ENCODE measurements at places on chromosomes 2 and 18. TPM values are rescaled to one million over a fixed set of nuclear protein-coding genes. Genes with fewer than 3 reads are reported as not detected.

- no peak for DNase-seq
Observed at GRCh38 chr18:58992301-58993231, 127.9 kb downstream of the ZNF532 start.

Gene CTAGE1
- not detected for total RNA-seq

DNA sequence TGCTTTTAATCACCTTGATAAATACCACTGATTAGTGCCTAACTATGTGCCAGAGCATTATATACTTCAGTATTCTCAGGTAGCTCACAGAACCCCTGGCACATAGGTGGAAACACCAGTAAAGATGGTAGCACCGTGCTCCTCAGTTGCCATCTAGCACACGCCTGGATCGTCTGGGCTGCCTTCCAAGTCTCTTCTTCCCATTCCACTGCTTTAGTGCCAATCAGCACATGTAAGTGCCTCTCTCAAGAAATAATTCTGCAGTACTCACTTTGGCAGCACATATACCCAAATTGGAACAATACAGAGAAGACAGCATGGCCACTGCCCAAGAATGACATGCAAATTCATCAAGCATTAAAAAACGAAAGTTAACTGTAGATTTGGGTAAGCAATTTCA lies 13.0 kb downstream of the POLR2D start:
- DNase-seq = no peak

DNA sequence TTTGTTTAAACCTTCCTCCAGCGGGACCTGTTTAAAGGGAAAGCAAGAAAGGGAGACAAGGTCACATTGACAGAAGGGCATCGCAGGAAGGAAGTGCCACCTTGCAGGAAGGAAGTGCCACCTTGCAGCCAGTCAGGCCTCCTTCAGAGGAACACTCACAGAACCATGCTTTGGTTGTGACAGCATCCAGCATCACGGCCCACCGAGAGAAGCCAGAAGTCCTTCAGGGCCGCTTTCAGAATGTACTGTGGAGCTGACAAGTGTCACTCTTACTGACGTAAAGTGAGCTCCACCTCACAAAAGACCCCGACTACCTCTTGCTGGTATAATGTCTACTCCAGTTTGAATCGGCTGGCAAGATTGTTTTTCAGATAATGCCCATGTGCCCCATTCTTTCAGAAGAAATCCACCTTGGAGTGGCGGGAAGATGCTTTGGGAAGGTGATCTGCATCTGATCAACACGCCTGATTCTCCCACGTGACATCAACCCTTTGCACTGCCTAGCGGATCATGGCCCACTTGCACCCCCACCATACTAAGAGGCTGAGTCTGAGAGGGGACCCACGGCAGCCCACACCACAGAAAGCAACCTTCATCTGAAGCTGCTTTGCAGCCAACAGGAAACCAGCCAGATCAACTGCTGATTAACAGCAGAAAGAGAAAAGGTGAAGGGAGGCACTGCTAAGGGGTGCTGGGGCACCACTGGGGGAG lies 99.8 kb downstream of the UXS1 start:
- no peak for DNase-seq

DNA sequence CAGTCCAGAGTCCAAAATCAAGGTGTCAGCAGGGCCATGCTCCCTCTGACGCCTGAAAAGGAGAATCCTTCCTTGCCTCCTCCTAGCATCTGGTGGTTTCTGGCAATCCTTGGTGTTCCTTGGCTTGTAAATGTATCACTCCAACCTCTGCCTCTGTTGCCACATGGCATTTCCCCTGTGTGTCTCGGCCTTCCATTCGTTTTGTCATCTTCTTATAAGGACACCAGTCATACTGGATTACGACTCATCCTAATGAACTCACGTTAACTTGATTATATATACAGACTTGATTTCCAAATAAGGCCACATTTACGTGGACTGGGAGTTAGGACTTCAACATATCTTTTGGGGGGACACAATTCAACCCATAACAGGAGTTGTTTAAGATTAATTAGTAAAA lies 15.8 kb downstream of the PMAIP1 start:
- DNase-seq = no peak

GRCh38 chr2:60007671-60008070 lies 545.8 kb downstream of the BCL11A start:
- DNase-seq = no peak

- no peak for DNase-seq
Observed at GRCh38 chr18:715626-716025, 3.2 kb upstream of the ENOSF1 start.

- no peak for DNase-seq
Observed at GRCh38 chr2:8271461-8271860, 410.4 kb upstream of the ID2 start.

Gene COLEC11
- 1.1 TPM for total RNA-seq

Gene ITGAV
- total RNA-seq = 0.48 TPM

Gene AMER3
- total RNA-seq = not detected

Gene B4GALT6
- 16.4 TPM for total RNA-seq

Gene ANKRD30B
- total RNA-seq = not detected

Gene BOLL
- total RNA-seq = not detected

- DNase-seq = no peak
Observed at GRCh38 chr2:234448506-234449184, 48.2 kb downstream of the ARL4C start.

- DNase-seq = peak; percentile 53
Observed at GRCh38 chr2:153519257-153519875, 40.8 kb upstream of the RPRM start.

Gene TDRD15
- total RNA-seq = not detected

GRCh38 chr18:10455726-10456453 lies 1.5 kb downstream of the APCDD1 start:
- DNase-seq = no peak

GRCh38 chr2:27756544-27757498 lies 14.7 kb upstream of the MRPL33 start:
- DNase-seq = no peak

GRCh38 chr18:25038261-25038660 lies 313.7 kb downstream of the ZNF521 start:
- no peak for DNase-seq

GRCh38 chr2:86044045-86044444 lies 61.6 kb downstream of the POLR1A start:
- no peak for DNase-seq

DNA sequence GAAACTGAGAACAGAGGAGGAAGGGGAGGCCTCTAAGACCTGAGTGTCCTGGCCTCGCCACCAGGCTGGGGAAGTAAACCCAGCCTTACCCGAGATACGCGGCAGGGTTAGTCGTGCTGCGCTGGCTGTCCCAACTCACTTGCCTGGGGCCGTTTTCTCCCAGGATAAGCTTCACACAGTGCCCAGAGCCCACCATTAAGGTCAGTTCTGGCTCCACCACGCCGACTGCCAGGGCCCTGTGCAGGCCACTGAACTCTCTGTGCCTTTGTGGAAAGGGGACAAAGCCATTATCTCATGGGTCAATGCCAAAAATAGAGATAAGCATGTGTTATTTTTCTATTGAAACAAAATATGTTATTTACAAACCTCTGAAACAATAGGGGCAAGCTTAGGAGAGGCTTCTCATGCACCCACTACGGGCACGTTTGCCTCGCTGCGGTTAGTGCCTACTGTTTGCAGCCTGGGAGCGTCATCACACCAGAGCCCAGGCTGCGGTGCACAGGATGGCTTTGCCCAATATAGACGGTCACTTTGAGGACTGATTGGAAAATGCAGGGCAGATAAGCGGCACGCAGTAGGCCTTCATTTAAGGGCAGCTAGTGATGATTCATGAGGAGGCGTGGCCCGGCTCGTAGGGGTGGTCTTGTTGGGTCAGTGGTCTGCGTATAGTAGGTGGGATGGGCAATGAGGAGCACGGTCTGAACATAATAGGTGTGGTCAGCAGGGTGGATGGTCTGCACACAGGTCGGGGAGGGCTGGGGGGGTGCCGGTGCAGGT lies 242.1 kb downstream of the GLI2 start:
- DNase-seq = no peak

DNA sequence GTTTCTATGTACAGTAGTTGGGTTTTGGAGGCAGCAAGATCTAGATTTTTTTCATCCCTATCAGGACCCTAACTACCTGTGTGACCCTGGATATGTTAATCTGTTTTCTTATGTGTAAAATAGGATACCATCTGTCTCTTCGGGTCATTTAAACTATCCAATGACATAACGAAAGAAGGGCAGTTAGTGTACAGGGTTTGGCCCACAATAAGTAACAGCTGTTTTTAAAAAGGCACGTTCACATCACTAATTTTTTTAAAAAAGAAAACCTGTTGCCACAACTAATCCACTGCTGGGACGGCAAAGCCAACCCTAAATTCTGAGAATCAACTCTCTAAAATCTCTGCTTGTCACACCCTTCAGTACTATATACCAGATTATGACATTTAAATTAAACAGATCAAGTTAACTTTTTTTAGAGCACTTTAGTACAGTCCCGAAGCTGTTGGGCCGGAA lies 869 bp downstream of the USP40 start:
- DNase-seq = no peak

DNA sequence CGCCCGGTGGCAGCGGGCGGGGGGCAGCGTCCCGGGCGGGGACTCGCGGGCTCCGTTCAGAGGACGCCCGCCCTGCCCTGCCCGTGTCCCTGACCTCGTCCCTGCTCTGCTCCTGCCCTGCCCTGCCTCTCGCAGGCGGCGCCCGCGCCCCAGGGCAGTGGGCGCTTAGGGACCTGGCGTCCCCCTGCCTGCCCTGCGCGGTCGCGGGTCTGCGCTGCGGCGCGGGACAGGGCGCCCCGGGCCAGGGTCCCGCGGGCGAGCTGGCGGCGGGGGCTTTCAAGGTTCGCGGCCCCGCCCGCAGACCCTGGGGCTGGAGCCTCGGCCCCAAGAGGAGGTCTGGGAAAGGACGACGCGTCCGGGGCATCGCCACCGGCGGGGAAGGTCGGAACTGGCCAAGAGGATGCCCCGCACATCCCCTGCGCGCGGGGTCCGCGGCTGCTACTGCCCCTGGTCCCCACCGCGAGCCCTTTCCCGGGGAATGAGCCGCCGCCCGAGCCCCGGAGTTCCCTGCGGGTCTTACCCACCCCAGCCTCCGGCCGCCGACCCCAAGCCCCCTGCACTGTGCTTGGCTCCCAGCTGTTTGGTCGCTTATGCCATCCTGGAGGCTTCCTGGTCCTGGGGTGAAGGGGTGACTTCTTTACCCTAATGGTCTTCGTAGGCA lies 679 bp downstream of the RNF144A start:
- no peak for DNase-seq

Gene REG3G
- not detected for total RNA-seq

DNA sequence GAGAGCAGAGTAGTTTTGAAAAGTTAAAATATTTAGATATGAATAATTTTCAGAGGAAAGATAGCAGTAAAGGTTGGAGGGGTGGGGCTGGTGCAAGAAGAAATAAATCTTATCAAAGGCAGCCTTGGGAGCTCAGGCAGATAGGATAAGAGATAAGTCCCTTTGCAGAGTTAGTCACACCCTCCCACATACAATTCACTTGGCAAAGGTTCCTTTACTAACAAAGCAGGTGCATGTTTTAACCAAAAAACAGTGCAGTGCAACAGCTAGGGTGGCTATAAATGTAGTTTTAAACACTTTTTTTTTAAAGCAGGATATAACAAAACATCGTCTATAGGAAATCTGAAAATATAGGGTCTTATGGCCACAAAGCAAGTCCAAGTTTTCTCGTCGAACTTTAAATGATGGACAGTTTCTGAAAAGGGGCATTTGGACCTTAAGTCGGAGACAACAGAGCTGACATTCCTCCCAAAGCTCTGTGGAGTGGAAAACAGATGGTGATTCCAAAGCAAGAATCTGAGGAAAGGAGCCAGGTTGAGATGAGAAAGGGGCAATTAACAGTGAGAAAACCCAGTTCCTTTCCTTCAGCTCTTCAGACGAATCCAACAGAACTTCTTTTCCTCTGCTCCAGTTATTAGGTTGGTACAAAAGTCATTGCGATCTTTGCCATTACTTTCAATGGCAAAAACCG lies 53.0 kb downstream of the EPHA4 start:
- DNase-seq = no peak

DNA sequence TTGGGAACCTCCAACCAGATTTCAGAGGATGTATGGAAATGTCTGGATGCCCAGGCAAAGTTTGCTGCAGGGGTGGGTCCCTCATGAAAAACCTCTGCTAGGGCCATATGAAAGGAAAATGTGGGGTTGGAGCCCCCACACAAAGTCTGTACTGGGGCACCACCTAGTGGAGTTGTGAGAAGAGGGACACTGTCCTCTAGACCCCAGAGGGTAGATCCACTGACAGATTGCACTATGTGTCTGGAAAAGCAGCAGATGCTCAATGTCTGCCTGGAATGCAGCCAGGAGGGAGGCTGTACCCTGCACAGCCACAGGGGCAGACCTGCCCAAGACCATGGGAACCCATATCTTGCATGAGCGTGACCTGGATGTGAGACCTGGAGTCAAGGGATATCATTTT lies 573.7 kb upstream of the NXPH2 start:
- no peak for DNase-seq

DNA sequence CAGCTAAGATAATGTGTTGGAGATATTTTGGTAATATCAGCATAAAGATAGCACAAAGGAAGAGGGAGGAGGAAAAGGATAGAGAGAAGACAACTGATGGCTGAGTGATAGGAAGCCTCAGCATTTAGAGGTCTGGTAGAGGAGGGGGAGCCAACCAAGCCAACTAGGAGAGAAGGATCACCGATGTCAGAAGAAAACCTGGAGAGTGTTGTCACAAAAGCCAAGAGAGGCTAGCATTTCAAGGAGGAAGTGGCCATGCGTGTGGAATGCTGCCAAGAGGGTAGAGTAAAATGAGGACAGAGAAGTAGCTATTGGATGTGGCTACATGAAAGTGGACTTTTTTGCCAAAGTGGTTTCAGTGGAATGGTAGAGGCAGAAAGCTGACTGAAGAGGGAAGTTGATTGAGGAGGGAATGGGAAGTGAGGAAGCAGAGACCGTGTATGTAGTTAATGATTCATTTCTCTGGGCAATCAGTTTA lies 34.3 kb downstream of the LCLAT1 start:
- DNase-seq = no peak

GRCh38 chr2:51976623-51977022 lies 944.7 kb upstream of the NRXN1 start:
- DNase-seq = no peak

- DNase-seq = no peak
Observed at GRCh38 chr2:67792681-67793091, 270.1 kb downstream of the C1D start.

DNA sequence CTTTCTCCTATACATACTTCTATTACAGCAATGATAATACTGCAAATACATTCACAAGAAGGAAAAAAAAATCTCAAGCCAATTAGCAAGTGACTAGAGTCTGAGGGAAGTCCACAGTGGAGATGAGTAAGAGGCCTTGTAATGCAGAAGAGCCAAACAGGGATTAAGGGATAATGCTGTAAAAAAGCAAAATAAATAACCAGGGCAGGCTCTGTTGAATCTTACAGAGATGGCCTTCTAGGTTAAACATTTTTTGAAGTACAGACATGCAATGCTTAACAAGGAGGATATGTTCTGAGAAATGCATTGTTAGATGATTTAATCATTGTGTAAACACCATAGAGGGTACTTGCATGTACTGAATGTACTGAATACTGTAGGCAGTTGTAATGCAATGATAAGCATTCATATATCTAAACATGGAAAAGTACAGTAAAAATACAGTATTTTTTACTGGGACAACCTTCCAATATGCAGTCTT lies 122.1 kb upstream of the RMDN2 start:
- no peak for DNase-seq

Gene NEU4
- 0.50 TPM for total RNA-seq
